ENCODE measurements at places on chromosomes 3 and 15. TPM values are rescaled to one million over a fixed set of nuclear protein-coding genes. Genes with fewer than 3 reads are reported as not detected.

The HHATL gene
- total RNA-seq: 706 TPM

The NR1I2 gene
- 0.09 TPM for total RNA-seq

The UBAP1L gene
- 2.9 TPM for total RNA-seq

The ZNF662 gene
- 6.3 TPM for total RNA-seq

The KLHL40 gene
- not detected for total RNA-seq

The SLC9C1 gene
- total RNA-seq: 1.4 TPM

The PRR23C gene
- not detected for total RNA-seq

The SLC51B gene
- total RNA-seq: not detected

The ASB14 gene
- total RNA-seq: not detected

The HRH1 gene
- 3.0 TPM for total RNA-seq

The CASR gene
- not detected for total RNA-seq

The PLAAT1 gene
- total RNA-seq: 5.9 TPM

The MESP2 gene
- total RNA-seq: 0.56 TPM

The SLC24A5 gene
- total RNA-seq: not detected

The CCR5 gene
- total RNA-seq: 1.4 TPM

The SAXO2 gene
- 3.1 TPM for total RNA-seq

The DAPK2 gene
- 94.9 TPM for total RNA-seq

The CCR3 gene
- not detected for total RNA-seq

The IL17RE gene
- total RNA-seq: 2.2 TPM

The SYNPR gene
- total RNA-seq: 5.3 TPM

The SAMMSON gene
- not detected for total RNA-seq

The RPP25 gene
- total RNA-seq: 6.6 TPM

The ZNF80 gene
- not detected for total RNA-seq

The NEDD4 gene
- 10.5 TPM for total RNA-seq

The AGBL1 gene
- total RNA-seq: not detected

The RAB6B gene
- 41.4 TPM for total RNA-seq

The REC114 gene
- total RNA-seq: 1.8 TPM

The TMEM108 gene
- total RNA-seq: 7.7 TPM

The ALS2CL gene
- total RNA-seq: 17.3 TPM

The SOX2 gene
- total RNA-seq: 0.56 TPM

The GNB4 gene
- total RNA-seq: 17.0 TPM

The PATL2 gene
- 4.8 TPM for total RNA-seq

The CACNA2D2 gene
- total RNA-seq: 4.6 TPM

The ALCAM gene
- total RNA-seq: 7.4 TPM

The ADGRG7 gene
- total RNA-seq: not detected

The GOLGA8J gene
- total RNA-seq: 0.15 TPM

The TUSC7 gene
- not detected for total RNA-seq

The PLSCR5 gene
- not detected for total RNA-seq

The IQCH gene
- total RNA-seq: 0.53 TPM

The RGMA gene
- total RNA-seq: 18.4 TPM

The GOLGA8T gene
- total RNA-seq: 1.4 TPM

The WWTR1 gene
- total RNA-seq: 87.1 TPM

The COL6A5 gene
- total RNA-seq: not detected

The ACAN gene
- 0.52 TPM for total RNA-seq

The KCNAB1 gene
- 2.6 TPM for total RNA-seq

The OGG1 gene
- total RNA-seq: 12.6 TPM

The EXD1 gene
- not detected for total RNA-seq

The LCTL gene
- not detected for total RNA-seq

The ISLR gene
- 28.2 TPM for total RNA-seq

The C15orf62 gene
- total RNA-seq: 0.32 TPM

The TM4SF18 gene
- total RNA-seq: 12.5 TPM

Measured in left cardiac atrium (tissue), 4 donors.